ENCODE measurements at places on chromosomes 3 and 15. TPM values are rescaled to one million over a fixed set of nuclear protein-coding genes. Genes with fewer than 3 reads are reported as not detected.

Gene AADACL2
- not detected for total RNA-seq

Gene AHSG
- not detected for total RNA-seq

Gene WNT5A
- total RNA-seq, result 2.7 TPM

Gene ZNF860
- 0.21 TPM for total RNA-seq

Gene CDHR4
- not detected for total RNA-seq

Gene SPPL2A
- total RNA-seq, result 141 TPM

DNA sequence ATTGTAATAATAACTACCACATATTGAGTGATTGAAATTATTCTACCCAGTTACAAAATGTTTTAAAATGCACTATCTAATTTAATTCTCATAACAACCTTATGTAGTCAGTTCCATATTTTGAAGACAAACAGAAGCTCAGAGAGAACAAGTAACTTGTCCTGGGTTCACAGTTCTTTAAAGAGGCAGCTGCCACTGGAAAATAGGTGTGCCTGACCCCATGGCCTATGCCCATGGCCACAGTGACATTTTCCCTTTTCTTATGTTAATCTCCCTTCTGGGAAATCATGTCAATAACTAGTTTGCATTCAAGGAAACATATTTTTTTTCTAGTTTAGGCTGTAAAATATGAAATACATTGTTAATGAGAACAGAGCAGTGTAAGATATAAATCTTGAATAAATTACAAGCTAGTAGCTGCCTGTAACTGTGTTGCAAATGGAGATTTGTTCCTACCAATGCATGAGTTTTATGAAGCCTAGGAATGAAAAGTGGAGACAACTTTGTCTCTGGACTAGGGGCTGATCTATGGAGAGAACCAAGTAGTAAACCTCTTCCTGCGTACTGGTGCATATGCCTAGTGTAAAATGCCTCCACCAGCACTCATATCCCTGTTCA lies 1018.0 kb downstream of the NTRK3 start:
- no peaks in the 10 kb centered on the region for H3K4me1 ChIP-seq
- no peaks in the 10 kb centered on the region for H3K36me3 ChIP-seq
- no peak for DNase-seq
- no peaks in the 10 kb centered on the region for H3K27me3 ChIP-seq

- H3K27me3 ChIP-seq, result no peaks in the 10 kb centered on the region
- H3K36me3 ChIP-seq, result no peaks in the 10 kb centered on the region
- H3K4me3 ChIP-seq, result no peak overlapping the region
- no peak overlapping the region for H3K27ac ChIP-seq
These were observed 102.1 kb upstream of the CHRM5 start for GRCh38 chr15:33866101-33866737.

DNA sequence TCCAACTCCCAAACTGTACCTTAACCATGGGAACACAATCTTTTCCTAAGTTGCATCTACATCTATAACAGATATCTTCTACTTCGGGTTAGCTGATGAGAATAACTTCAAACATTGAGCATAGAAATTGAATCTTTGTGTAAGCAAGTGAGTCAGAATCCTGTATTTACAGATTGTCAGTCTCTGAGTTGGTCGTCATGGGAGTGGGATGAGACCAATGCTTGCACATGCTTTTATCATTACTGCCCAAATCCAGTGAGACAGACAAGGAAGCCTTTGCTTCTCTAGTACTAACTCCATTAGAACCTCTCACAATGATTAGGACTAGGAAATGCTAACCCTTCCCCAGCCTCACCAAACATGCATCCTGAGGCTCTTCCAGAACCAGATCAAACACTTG lies 587.1 kb upstream of the ZNF717 start:
- H3K27me3 ChIP-seq, result no peaks in the 10 kb centered on the region
- H3K27ac ChIP-seq, result no peak overlapping the region
- no peaks in the 10 kb centered on the region for H3K4me1 ChIP-seq
- H3K4me3 ChIP-seq, result no peak overlapping the region
- H3K36me3 ChIP-seq, result no peaks in the 10 kb centered on the region
- DNase-seq, result no peak

GRCh38 chr15:98853617-98854420 lies 153.8 kb downstream of the PGPEP1L start:
- H3K36me3 ChIP-seq, result no peaks in the 10 kb centered on the region
- no peak overlapping the region for H3K27ac ChIP-seq
- H3K4me3 ChIP-seq, result peak overlapping the region; percentile 77
- H3K4me1 ChIP-seq, result peaks cover 92% of the 10 kb centered on the region
- no peaks in the 10 kb centered on the region for H3K27me3 ChIP-seq
- no peak for DNase-seq

DNA sequence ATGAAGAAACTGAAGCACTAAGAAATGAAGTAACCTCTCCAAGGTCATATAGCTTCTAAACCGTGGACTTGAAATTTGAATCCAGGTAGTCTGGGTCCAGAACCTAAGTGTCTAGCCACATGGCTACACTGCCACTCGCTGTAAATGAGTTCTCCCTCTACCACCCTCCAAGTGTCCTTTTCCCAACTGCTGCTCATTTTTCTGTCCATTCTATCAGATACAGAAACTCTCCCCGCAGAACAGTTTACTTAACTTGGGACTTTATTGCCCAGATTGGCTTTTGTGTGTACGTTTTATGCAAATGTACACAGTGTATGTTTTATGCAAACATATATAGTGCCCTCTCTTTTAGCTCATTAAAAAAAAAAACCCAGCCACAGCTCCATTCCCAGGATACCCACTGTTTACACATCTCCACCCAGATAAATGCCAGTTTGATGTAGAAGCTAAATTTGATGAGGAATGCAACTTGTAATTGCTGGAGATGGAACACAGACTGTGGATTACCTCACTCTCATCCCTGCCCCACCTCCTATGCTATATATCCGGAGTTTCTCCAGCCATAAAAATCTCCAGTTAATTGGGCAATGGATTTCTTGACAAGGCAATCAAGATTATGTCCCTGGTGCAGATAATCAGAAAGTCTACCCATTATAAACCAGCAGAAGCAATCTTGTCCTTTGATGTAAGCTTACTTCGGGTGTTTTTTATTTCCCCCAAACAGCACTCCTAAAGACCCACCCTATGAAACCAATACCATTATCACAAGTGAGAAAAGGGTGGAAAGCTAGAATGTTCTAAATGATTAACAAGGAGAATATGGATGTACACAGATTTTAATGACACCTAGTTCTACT lies 42.0 kb downstream of the THBS1 start:
- no peak for DNase-seq
- no peak overlapping the region for H3K27ac ChIP-seq
- no peaks in the 10 kb centered on the region for H3K27me3 ChIP-seq
- peaks cover 47% of the 10 kb centered on the region for H3K4me1 ChIP-seq
- H3K4me3 ChIP-seq, result no peak overlapping the region
- no peaks in the 10 kb centered on the region for H3K36me3 ChIP-seq

DNA sequence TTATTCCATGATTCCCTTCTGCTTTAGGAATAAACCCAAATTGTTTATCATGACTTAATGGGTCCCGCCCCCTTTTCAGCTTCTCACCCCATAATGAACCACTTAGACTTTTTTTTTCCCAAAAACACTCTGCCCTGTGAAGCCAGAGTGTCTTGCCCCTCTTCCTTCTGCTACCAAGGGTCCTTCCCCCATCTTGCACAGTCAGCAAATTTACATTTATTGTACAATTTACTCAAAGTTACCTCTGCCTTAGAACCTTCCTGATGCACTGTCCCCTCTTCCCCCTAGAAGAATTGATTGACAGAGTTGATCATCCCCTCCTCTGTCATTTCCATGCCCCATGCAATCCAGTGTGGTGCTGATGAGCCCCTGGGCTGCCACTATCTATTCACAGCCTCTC lies 101.5 kb upstream of the PPP2R3A start:
- no peaks in the 10 kb centered on the region for H3K36me3 ChIP-seq
- H3K27me3 ChIP-seq, result no peaks in the 10 kb centered on the region
- H3K27ac ChIP-seq, result no peak overlapping the region
- no peak for DNase-seq

GRCh38 chr3:155367506-155367905 lies 74.0 kb upstream of the STRIT1 start:
- no peak overlapping the region for H3K4me3 ChIP-seq
- H3K27me3 ChIP-seq, result no peaks in the 10 kb centered on the region
- H3K27ac ChIP-seq, result peak overlapping the region; percentile 21
- H3K36me3 ChIP-seq, result no peaks in the 10 kb centered on the region
- H3K4me1 ChIP-seq, result peaks cover 12% of the 10 kb centered on the region

DNA sequence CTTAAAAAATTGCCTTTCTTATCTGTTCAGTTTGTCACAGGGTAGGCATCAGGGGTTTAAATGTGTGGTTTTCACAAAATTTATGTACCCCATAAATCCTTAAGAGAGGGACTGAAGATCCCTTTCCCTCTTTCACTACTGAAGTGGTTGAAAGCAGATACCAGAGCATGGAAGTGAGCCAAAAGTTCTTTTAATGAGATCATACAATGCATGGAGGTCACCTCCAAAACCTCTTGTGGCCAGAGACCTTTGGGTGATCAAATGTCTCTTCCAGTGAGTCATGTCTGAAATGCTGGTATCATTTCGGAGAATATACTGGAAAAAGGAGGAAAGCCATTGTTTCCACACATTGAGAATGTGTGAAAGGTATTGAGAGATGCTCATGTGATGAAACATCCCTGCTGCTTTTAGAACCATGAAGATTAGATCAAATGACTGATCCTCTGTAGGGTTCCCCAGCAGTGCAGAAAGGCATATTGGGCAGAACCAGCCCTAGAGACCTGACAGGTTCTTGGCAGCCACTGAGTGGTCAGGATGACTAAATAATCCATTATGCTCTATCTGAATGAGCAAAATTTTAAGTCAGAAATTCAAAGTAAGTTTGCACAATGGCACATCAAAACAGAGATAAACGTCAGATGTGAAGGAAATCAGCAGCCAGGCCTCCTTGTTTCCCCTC lies 165.8 kb upstream of the SLC2A2 start:
- no peaks in the 10 kb centered on the region for H3K36me3 ChIP-seq
- no peaks in the 10 kb centered on the region for H3K27me3 ChIP-seq
- H3K4me3 ChIP-seq, result no peak overlapping the region

GRCh38 chr3:136495213-136495612 lies 245.1 kb downstream of the PCCB start:
- no peak overlapping the region for H3K4me3 ChIP-seq
- no peak for DNase-seq
- no peak overlapping the region for H3K27ac ChIP-seq
- no peaks in the 10 kb centered on the region for H3K27me3 ChIP-seq
- H3K36me3 ChIP-seq, result no peaks in the 10 kb centered on the region

DNA sequence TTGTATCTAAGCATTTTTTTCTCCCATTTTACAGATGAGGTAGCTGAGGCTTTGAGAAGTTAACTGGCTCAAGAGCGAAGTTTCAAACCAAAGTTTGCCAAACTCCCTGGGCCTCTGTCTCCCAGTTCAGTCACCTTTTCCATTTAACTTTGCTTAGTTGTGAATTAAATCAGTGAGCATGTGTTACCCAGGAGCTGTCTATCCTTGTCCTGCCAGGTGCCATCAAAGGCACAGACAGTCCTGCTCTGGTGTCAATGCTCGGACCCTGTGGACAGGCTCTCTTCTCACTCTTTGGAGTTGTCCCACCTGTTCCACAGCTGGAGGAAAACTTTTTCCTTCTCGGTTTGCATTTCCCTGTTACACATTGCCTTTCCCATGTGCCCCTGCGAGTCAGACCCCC lies 8.6 kb downstream of the EPHB1 start:
- no peaks in the 10 kb centered on the region for H3K4me1 ChIP-seq
- no peaks in the 10 kb centered on the region for H3K36me3 ChIP-seq
- no peak for DNase-seq
- H3K27ac ChIP-seq, result no peak overlapping the region
- no peaks in the 10 kb centered on the region for H3K27me3 ChIP-seq

GRCh38 chr3:54294214-54294613 lies 171.9 kb downstream of the CACNA2D3 start:
- H3K36me3 ChIP-seq, result no peaks in the 10 kb centered on the region
- H3K27ac ChIP-seq, result no peak overlapping the region
- H3K4me1 ChIP-seq, result no peaks in the 10 kb centered on the region
- H3K27me3 ChIP-seq, result no peaks in the 10 kb centered on the region

GRCh38 chr3:38824349-38824748 lies 8.3 kb upstream of the SCN10A start:
- no peaks in the 10 kb centered on the region for H3K36me3 ChIP-seq
- H3K4me1 ChIP-seq, result no peaks in the 10 kb centered on the region
- no peak overlapping the region for H3K27ac ChIP-seq
- no peak for DNase-seq
- no peaks in the 10 kb centered on the region for H3K27me3 ChIP-seq
- H3K4me3 ChIP-seq, result no peak overlapping the region

DNA sequence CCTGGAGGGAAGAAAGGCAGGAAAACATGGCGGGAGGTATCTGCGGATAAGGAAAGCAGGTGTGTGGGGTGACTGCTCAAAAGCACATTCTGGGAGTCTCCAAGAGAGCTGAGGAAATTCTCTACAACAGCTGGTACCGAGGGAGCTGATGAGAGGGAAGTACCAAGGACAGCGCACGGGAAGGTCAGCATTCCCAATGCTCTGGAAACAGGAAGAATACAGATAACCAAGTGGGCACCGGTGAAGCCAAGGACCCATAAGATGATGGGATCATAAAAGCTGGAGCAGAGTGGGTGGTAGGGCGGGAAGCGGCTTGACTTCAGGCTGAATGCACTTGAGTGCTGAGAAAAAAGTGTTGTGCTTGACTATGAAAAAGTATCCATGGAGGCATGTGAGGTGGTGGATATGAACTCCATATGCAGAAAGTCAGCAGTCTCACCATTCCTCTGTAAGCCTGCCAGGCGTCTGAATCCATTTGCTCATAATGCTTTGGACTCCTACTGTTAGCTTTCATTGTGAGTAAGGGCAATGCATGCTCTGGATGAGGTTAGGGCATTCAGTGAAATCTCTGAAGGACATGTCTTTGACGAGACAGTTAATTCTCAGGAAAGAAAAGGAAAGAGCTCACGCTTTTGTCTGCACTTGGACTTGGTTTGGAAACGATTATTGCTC lies 215.5 kb downstream of the NR1D2 start:
- H3K4me1 ChIP-seq, result no peaks in the 10 kb centered on the region
- H3K36me3 ChIP-seq, result no peaks in the 10 kb centered on the region
- H3K4me3 ChIP-seq, result no peak overlapping the region
- no peak overlapping the region for H3K27ac ChIP-seq
- DNase-seq, result no peak
- no peaks in the 10 kb centered on the region for H3K27me3 ChIP-seq

- no peaks in the 10 kb centered on the region for H3K4me1 ChIP-seq
- no peak overlapping the region for H3K27ac ChIP-seq
- no peak overlapping the region for H3K4me3 ChIP-seq
- no peak for DNase-seq
- H3K27me3 ChIP-seq, result no peaks in the 10 kb centered on the region
These were observed 53.3 kb upstream of the LIPC start for GRCh38 chr15:58378241-58379085.

DNA sequence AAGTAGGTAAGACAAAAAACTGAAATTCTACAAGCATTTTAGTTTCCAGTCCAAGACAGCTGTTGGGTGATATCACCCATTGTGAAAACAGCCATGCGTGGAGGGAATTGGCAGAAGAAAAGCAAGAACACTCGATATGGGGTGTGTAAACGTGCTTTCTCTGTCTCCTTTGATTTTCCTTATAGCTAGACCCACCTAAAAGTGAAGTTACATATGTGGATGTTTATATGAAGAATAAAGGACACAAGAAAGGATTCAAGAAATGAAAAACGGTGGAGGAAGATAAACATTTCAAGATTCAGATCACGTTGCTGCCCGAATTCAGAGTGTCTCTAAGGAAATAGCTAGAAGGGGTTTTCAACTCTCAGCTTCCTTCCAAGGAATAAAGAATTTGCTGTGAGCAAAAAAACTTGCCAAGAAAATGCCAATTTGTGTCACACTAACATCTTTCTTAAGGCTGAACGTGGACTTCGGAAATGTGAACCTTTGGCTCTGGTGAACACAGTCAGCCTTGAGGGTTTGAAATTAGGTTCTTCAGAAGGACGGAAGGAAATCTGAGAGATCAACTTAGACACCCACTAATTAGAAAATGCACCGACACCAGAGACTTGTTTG lies 269.0 kb upstream of the ADAMTS9 start:
- no peak for DNase-seq
- H3K4me3 ChIP-seq, result no peak overlapping the region
- no peaks in the 10 kb centered on the region for H3K36me3 ChIP-seq
- H3K4me1 ChIP-seq, result peaks cover 35% of the 10 kb centered on the region
- no peak overlapping the region for H3K27ac ChIP-seq
